ENCODE measurements at places on chromosomes 6 and 20.

GRCh38 chr6:27144740-27145079 is 102.8 kb upstream of the PRSS16 start:
- no peak for DNase-seq

- no peak for DNase-seq
Observed at GRCh38 chr6:63565727-63566596, 6.3 kb upstream of the LOC128125822 start.

DNA sequence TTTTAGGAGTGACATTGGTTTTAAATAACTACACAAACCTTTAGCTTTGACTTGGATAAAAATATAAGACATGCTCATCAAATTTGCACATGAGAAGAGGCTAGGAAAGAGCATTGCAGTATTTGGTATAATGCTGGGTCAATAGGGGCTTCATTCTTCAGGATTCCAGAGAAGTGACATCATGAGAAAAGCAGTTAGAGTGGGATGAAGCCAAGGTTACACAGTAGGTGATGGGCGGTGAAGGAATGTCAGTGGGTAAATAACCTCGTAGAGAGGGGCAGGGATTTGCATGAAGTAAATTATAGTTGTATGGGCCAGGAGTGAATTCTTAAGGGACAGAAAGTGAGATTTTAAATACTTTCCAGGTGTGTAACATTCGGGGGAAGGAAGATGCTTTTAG is 216.2 kb downstream of the RFPL4B start:
- DNase-seq = no peak

- no peak for DNase-seq
Observed at GRCh38 chr20:50251992-50252511, 61.4 kb downstream of the CEBPB start.

- no peak for DNase-seq
Observed at GRCh38 chr6:89073014-89073620, 7.4 kb upstream of the PNRC1 start.

GRCh38 chr20:62103508-62104233 is 18.6 kb upstream of the LSM14B start:
- DNase-seq = no peak

GRCh38 chr20:62925420-62926228 is 681 bp downstream of the DIDO1 start:
- no peak for DNase-seq
